ENCODE measurements at places on chromosomes 6 and 20.
A peak's percentile ranks its signal among the peaks of the same experiment; 100 is the strongest.

DNA sequence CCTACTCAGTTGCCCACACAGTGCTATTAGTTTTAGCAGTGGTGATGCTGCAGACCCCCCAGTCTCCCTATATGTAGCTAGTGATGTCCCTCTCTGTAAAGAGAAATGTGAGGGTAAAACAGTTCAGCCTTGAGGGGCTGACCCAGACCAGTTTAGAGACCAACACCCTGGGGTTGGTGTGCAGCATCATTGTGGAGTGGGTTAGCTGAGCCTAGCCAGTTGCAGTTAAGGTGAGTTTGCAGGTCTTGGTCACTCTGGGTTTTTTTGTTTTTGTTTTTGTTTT lies 401 bp upstream of the B3GALT4 start:
- peaks cover 50% of the 10 kb centered on the region for H3K4me1 ChIP-seq
- H3K4me3 ChIP-seq, result peak overlapping the region; percentile 67
- H3K36me3 ChIP-seq, result no peaks in the 10 kb centered on the region
- peak overlapping the region; percentile 87 for H3K27ac ChIP-seq
- DNase-seq, result no peak

DNA sequence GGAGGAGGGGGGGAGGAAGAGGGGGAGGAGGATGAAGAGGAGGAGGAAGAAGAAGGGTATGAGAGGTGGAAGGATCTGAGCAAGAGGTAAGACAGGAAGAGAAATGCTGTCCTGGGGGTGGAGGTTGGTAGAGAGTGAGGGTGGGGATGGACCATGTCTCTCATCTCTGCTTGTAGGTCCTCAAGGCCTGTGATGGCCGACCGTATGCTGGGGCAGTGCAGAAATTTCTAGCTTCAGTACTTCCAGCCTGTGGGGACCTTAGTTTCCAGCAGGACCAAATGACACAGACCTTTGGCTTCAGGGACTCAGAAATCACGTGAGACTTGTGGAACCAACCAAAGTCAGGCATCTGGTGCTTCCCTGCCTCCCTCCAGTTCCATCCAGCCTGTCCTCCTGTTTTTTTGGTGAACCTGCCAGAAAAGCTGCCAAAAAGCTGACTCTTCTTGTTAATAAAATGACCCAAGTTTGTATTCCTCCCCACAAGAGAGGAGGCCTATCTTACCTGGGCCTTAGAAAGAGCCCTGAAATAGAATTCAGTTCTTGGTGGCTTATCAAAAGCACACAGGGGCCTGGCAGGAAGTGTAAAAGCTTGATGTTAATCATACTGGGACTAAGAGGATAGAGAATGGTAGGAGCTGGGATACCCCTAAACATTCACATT lies 2.5 kb upstream of the C4A start:
- H3K4me3 ChIP-seq, result no peak overlapping the region
- H3K27me3 ChIP-seq, result no peaks in the 10 kb centered on the region
- H3K27ac ChIP-seq, result peak overlapping the region; percentile 68
- no peak for DNase-seq
- no peaks in the 10 kb centered on the region for H3K36me3 ChIP-seq

DNA sequence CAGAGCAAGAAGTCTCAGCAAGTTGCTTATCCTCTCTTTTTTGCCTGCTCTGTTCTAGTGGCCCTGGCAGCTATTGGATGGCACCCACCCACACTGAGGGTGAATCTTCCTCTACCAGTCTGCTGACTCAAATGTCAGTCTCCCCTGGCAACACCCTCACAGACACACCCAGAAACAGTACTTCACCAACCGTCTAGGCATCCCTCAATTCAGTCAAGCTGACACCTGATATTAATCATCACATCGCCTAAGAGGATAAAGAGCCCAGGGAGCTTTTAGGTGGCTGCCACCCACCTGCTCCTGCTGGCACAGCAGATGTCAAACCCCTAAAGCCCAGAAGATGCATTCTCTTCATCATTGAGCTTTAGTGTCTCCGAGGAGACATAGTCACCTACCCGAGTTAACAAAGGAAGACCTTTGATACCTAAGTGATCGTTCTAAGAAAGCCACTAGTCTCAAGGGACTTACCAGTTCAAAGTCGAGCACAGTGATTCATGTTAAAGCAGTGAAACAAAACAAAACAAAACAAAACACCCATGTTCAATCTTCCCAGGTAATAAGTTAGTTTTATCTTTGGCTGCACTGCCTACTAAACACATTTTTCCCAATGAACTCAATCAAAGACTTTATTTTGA lies 97.7 kb upstream of the KCNQ5 start:
- no peak for DNase-seq
- no peaks in the 10 kb centered on the region for H3K4me1 ChIP-seq
- no peak overlapping the region for H3K27ac ChIP-seq
- H3K4me3 ChIP-seq, result no peak overlapping the region

- no peak overlapping the region for H3K4me3 ChIP-seq
- no peaks in the 10 kb centered on the region for H3K4me1 ChIP-seq
- H3K27me3 ChIP-seq, result no peaks in the 10 kb centered on the region
- no peak overlapping the region for H3K27ac ChIP-seq
- no peaks in the 10 kb centered on the region for H3K36me3 ChIP-seq
These were observed 7.8 kb downstream of the HRH3 start for GRCh38 chr20:62212299-62212698.

GRCh38 chr6:143248359-143248758 lies 187.7 kb downstream of the AIG1 start:
- no peak overlapping the region for H3K4me3 ChIP-seq
- DNase-seq, result no peak
- H3K27ac ChIP-seq, result no peak overlapping the region
- no peaks in the 10 kb centered on the region for H3K36me3 ChIP-seq

DNA sequence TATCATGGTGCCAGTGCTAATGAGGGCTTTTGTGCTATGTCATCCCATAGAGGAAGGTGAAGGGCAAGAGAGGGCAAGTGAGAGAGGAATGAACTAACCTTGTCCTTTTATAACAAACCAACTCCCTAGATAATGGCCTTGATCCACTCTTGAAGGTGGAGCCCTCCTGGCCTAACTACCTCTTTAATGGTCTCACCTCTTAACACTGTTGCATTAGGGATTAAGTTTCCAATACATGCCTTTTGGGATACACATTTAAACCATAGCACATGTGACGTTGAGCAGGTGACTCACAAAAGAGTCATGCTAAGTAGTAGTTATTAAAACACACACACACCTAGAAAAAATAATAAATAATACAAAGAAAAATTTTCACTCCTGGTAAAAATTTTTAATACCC lies 36.9 kb downstream of the CCN2 start:
- no peak overlapping the region for H3K4me3 ChIP-seq
- H3K4me1 ChIP-seq, result peaks cover 5% of the 10 kb centered on the region
- no peak for DNase-seq
- H3K27ac ChIP-seq, result no peak overlapping the region
- no peaks in the 10 kb centered on the region for H3K36me3 ChIP-seq

DNA sequence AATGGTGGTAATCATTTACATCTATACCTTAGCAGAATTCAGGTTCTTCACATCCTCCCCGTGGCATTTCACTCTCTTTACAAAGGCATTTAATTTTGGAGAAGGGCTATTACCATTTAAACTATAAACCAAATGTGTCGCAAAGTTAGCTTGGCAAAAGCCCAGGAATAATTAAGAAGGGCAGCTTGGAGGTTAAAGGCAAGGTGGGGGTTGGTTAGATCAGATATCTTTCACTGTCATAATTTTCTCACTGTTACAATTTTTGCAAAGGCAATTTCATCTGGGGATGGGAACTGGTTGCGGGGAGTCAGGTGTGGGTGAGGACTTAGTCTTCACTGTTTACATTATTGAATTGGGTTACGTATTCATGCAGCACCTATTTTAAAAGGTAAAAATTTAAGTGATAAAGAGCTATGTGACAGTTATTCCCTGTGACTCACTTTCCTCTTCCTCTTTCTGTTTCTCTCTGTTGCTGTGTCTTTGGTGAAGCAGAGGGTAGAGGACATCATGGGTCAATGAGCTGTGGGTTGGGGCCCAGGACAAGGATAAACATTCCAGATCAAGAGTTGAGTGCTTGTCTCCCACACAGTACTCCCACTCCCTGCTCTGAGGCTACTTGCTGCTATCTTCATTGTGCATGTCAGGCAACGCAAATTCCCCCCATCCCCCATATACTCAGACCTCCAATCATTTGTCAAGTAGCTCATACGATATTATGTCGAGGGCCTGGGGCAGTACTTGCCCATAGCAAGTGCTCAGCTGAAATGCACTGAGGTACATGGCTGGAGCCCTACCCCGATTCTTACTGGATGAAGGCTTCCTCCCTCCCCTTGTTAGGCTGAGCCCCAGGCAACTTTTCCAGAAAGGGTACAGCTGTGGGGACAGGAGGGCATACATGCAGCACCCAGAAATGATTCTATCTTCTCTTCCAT lies 223.1 kb upstream of the MYLIP start:
- no peak overlapping the region for H3K4me3 ChIP-seq
- H3K27me3 ChIP-seq, result no peaks in the 10 kb centered on the region
- DNase-seq, result no peak
- H3K27ac ChIP-seq, result peak overlapping the region; percentile 0
- no peaks in the 10 kb centered on the region for H3K36me3 ChIP-seq

Measured in naive thymus-derived CD4-positive, alpha-beta T cell (primary cell).